ENCODE measurements at places on chromosomes 6 and 20.

DNA sequence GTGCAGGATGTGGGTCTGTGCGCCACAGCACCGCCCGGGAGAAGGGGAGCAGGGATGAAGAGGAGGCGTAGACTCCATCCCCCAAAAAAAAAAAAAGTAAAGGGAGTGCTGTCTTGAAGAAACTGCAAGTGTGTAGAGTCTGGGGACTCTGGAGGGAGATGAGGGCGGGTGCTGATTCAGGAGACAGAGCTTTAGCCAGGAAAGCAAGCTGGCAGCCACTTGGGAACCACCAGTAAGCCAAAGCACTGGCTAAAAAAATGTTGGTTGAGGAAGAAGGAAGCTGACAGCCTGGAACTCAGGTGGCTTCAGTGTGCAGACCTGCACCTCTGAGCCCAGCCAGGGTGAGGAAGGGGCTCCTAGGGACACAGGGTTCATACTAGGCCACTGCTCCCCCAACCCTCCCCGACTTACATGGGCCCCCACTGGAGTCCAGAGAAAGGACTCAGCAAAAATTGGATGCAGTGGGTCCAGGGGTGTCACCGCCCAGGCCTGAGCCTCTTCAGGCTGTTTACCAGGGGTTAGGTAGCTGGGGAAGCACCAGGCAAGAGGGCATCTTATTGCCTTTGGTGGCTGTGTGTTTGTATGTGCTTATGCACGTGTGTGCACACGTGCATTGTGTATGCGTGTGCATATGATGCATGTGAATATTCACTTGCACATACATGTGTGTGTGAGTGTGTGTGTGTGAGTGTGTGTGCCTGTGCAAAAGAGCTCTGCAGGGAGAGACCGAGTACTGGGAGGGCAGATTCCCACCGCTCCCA lies 153.5 kb upstream of the MLN start:
- DNase-seq = no peak

DNA sequence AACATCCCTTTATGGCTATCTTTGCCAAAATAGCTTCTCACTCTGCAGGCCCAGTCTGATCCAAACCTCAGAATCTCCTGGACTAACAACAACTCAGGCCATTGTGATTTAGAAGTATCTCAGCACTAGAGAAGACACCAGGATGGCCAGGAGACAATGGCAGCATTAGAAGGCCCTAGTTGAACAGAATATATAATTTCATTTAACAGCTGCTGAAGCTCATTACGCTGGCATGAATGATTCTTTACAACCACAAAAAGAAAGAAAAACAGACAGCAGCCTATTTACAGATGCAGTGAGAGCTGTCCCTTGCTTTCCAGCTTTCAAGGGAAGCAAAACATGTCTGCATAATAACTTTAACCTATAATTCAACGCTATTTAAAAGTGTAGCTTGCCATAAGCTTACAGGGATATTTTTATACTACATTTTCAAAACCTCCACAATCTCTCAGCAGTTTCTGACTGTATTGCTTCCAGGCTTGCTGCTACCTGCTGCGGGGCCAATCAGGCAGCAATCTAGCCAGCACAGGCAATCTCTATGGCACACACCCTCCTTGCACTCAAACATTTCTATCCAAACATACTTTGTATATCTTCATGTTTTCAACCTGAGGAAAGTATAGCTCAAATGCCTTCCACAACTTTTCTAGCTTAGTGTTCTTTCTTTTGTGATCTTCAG lies 107.3 kb downstream of the OGFRL1 start:
- no peak for DNase-seq

GRCh38 chr20:51624157-51624731 lies 81.7 kb upstream of the NFATC2 start:
- peak; percentile 68 for DNase-seq

GRCh38 chr6:94227741-94228140 lies 808.4 kb upstream of the EPHA7 start:
- DNase-seq = peak; percentile 6

GRCh38 chr20:373171-373890 lies 7.2 kb upstream of the TRIB3 start:
- no peak for DNase-seq

- DNase-seq = no peak
Observed at GRCh38 chr6:20317430-20317829, 84.2 kb upstream of the E2F3 start.

DNA sequence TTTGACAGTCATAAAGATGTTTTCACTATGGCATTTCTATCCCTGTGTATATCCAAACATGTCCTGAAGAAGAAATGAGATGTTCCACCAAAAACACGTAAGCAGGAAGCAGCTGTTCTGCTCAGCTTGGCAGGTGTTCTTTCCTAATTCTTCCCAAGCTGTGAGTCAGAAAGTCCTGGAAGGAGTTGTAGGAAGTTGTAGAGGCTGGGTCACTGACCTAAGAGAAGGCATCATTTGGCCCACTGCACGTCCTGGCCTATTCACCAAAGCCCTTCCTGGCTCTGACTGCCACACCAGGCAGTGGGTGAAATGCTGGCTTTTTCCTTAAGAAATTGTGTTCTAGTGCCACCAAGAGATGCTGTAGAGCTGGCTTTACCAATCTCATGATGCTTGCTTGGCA lies 40.3 kb downstream of the STX11 start:
- DNase-seq = peak; percentile 25

DNA sequence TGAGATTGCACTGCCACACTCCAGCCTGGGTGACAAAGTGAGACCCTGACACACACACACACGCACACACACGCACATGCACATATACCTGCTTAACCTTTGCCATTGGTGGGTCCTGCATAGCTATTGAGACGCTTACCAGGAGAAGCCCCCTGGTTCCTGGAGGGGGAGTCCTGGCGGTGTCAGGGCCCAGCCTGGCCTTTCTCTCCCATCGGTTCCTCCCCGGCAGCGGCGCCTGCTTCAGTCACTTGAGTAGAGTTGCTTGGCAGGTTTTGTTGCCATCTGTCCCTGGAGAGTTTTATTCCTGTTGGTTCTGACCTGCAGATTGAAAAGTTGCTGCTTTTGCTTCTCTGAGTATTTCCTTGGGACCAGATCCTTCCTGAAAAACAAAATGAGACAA lies 20.6 kb upstream of the FAM209A start:
- peak; percentile 43 for DNase-seq

DNA sequence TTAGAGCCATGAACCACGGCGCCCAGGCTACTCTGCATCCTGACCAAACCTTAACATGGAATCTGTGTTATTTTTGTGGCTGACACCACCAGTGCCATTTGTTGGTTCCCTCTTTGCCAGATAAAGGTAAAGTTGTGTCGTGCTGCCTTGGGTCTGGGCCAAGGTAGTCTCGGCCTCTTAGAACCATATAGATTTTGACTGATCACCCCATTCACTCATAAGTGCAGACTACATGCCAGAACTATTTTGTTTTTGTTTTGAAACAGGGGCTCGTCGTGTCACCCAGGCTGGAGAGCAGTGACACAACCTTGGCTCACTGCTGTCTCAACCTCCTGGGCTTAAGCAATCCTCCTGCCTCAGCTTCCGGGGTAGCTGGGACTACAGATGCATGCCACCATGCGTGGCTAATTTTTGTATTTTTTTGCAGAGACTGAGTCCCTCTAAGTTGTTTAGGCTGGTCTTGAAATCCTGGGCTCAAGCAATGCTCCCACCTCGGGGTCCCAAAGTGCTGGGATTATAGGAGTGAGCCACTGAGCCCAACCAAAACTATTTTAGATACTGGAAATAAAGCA lies 19.2 kb upstream of the RIPOR3 start:
- DNase-seq = no peak

- DNase-seq = peak; percentile 3
Observed at GRCh38 chr6:83985308-83985713, 48.3 kb upstream of the MRAP2 start.

- DNase-seq = no peak
Observed at GRCh38 chr20:483815-484644, 21.7 kb upstream of the TBC1D20 start.

DNA sequence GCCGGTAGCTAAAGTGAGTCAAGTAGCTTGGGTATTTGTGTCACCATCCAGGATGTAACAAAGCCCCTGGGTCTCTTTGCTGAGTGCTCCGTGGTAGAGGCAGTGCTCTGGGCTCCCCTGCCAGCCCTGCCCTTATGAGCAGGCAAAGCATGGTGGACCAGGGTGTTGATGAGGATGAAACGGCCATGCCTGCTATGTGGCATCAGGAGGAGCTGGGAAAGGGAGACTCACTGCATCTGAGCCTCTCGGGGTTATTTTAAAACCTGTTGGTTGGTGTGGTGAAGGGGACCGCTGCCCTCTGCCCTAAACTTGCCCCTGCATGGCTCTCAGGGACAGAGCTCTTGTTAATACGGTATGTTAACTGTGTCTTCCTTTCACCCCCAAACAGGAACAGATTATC lies 143.1 kb downstream of the DTNBP1 start:
- DNase-seq = no peak

DNA sequence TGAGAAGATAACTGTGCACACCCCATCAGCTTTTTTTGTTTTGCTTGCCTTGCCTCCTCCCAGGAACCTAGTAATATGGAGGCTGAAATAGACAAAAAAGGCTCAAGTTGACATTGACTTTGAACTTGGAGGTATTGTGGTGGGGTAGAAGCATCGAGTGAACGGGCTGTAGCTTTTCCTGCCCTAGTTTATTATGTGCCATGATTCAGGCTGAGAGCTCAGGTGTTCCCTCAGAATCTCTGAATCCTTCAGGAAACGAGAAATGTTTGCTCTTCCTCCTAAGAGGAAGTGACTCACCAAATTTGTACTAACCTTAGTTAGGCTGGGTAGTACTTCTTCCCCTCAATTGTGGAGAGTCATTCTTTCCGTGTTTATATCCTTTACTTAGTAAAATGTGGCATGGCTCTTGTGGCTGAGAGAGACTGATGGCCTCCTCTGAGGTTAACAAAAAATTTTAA lies 98.8 kb downstream of the SASH1 start:
- peak; percentile 31 for DNase-seq

DNA sequence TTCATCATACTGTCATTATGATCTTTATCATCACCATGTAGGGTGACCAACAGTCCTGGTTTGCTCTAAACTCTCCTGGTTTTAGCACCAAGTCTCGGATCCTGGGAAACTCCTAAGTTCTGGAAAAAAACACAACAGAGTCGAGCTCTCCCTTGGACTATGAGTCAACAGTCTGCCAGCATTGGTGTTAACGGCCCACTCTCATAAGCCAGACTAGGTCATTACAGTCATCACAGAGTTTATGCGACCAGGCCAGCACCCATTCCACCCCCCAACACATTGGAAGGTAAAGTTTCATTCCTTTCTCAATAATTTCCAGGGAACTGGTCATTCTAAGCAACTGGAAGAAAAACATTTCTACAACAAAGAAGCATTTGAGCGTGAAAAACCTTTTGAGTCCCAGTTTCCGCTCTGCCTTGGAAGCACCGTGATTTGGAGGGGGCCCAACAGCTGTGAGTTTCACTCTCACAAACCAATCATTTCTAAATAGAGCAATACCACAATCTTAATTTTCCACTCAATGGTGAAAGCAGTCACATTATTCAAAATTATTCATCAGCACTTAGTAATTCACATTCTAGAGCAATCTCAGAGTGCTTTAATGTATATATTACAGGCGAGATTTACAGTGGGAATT lies 445.0 kb downstream of the CDH26 start:
- DNase-seq = peak; percentile 23

Data from lung (tissue), 17 donors.